ENCODE measurements at places on chromosomes 3 and 15.

DNA sequence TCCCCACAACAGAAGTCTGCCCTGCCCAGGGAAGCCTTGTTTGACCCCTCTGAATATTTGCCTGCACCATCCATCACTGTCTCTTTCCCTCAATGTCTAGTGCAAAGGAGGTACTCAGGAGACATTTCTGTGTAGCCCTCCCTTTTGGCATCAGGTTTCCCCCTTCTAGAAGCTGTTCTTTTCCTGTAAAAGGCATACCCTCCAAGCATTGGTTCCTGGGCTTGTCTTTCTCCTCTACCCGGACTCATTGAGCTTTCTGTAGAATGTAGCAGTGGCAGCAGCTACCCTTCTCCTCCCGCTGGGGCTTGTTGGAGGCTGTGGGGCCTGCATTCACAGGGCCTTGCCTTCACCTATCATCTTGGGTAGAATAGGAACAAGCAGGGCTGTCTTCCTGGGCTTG lies 63.5 kb downstream of the CTDSPL start:
- no peak for DNase-seq

- peak; percentile 10 for DNase-seq
Observed at GRCh38 chr15:75307778-75308390, 25.2 kb downstream of the GOLGA6D start.

DNA sequence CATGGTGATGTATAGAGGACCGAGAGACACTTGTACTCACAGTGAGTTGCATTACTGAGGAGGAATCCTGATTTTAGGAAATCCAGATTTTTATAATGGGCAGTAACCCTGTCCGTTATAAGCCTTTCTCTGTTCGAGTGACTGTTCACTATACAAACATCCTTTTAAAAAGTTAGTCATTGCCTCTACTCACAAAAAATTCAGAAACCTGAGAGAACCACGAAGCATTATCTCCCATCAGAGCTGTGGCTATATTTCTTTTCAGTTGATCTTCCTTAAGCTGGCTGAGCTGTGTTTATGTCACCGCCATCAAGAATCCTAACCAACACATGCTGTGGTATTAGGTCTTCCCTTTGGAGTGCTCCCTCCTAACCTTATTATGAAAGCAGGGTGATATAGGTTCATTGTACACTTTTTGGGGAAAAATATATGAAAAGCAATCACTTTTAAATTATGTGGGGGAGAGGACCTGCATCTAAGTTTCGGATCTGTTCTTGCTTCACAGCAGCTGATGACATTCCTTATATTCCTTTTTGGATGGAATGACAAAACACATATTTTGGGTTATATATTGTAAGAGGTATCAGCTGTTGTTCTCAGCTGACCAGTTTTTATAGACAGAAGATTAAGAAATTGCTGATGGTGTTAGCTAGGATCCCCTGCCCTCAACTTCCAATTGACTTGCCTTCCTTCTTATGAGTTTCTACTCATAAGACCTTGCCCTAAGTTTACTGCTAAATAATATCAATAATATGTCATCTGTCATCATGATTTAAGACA lies 465.9 kb upstream of the RASGRP1 start:
- no peak for DNase-seq

GRCh38 chr3:99319450-99319849 lies 318.9 kb upstream of the COL8A1 start:
- DNase-seq = no peak

DNA sequence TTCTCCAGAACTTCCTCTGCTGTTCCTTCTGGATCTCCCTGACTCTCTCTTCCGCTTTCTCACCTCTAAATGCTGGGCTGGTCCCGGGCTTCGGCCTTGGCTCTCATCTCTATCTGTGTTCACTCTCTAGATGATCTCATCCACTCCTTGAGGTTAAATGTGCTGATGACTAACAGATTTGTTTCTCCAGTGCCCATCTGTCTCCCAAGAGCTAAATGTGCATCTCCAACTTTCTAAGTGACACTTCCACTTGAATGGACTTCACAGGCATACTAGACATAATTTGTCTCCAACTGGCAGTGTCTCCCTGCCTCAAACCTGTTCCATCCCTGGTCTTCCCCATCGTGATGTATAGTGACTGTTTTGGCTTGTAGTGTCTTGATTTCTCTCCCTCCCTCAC lies 95.3 kb downstream of the ITPR1 start:
- peak; percentile 81 for DNase-seq

DNA sequence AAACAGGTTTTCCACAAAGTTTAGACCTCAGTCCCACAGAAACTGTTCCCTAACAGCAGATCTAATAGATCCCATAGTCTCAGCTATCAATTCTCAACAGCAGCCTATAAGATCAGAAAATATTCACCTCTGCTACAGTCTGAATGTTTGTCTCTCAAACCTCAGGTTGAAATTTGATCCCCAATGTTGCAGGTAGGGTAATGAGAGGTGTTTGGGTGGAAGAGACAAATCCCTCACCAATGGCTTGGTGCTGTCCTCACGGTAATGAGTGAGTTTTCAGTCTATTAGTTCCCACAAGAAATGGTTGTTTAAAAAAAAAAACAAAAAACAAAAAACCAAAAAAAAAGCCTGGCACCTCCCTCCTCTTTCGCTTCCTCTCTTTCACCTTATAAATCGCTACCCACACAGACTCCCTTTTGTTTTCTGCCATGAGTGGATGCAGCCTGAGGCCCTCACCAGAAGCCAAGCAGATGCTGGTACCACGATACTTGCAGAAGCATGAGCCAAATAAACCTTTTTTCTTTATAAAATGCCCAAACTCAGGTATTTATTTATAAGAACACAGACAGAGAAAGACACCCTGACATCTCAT lies 14.2 kb downstream of the ZNF280D start:
- DNase-seq = no peak

- DNase-seq = no peak
Observed at GRCh38 chr3:3635109-3635508, 164.1 kb upstream of the LRRN1 start.

DNA sequence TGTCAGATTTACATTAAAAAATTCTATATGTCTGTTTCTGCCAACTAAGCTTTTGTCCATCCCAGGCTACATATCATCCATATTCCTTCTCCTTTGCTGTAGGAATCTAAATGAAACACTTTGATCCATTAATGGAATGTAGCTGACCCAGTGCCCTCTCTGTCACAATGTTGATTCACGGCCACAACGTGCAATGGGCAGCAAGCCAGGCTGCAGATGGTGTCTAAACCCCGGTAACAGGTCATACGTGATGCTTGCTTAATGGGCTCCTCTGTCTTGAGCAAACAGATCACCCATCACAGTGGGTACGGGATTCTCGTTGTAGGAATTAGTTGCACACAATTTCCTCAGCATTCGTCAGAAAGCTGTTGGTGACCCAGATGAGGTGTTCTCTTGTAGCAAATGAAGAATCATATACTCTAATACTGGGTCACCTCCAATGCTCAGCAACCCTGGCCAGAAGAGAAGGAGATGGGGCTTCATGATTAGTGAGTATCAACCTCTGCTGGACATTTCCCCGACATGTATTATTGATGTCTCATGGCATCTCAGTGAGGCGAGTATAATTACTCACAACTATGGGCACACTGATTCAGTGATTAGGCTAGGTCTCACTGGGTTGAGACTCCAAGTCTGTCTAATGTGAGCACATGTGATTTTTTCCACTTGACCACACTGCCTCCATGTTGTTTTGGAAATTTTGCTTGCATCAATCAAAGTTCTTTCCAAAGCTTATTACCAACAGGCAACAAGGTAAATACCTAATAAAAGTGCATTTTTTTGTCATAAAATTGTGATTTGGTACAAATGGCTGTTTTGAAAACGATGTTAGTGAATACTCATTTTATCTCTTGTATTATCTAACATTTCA lies 12.9 kb upstream of the DCBLD2 start:
- no peak for DNase-seq

- no peak for DNase-seq
Observed at GRCh38 chr3:37997791-37998370, 7.3 kb downstream of the VILL start.

DNA sequence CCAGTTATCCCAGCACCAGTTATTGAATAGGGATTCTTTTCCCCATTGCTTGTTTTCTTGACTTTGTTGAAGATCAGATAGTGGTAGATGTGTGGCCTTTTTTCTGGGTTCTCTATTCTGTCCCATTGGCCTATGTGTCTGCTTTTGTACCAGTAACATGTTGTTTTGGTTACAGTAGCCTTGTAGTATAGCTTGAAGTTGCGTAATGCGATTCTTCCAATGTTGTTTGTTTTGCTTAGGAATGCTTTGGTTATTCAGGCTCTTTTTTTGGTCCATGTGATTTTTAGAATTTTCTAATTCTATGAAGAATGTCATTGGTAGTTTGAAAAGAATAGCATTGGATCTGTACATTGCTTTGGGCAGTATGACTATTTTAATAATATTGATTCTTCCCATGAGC lies 94.3 kb upstream of the CHMP2B start:
- DNase-seq = no peak

- no peak for DNase-seq
Observed at GRCh38 chr15:74431116-74431515, 2.6 kb downstream of the SEMA7A start.

- DNase-seq = peak; percentile 14
Observed at GRCh38 chr3:160163229-160163878, 61.9 kb upstream of the C3orf80 start.

DNA sequence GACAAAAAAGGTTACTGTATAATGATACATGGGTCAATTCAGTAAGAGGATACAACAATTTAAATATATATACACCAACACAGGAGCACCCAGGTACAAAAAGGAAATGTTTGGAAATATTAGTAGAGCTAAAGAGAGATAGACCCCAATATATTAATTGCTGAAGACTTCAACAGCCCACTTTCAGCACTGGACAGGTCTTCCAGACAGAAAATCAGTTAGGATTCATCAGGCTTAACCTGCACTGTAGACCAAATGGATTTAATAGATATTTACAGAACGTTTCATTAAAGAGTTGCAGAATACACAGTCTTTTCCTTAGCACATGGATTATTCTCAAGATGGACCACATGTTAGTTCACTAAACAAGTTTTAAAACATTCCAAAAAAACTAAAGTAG lies 845.9 kb upstream of the GBE1 start:
- DNase-seq = no peak

- no peak for DNase-seq
Observed at GRCh38 chr3:65867463-65868210, 171.1 kb downstream of the MAGI1 start.

- no peak for DNase-seq
Observed at GRCh38 chr3:62421207-62421606, 47.9 kb upstream of the FEZF2 start.

GRCh38 chr15:72174551-72175165 lies 22.9 kb downstream of the GRAMD2A start:
- no peak for DNase-seq

- peak; percentile 96 for DNase-seq
Observed at GRCh38 chr3:47266709-47267489, 15.7 kb downstream of the KIF9 start.

DNA sequence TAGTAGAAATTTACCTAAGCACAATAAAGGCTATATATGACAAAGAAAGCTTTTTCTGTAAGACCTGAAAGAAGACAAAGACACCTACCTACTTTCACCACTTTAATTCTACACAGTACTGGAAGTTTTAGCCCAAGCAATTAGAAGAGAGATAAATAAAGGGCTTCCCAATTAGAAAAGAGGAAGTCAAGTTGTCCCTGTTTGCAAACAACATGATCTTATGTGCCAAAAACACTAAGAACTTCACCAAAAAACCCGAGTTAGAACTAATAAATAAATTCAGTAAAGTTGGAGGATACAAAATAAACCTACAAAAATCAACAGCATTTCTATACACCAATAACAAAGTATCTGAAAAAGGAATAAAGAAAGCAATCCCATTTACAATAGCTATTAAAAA lies 190.9 kb downstream of the NR2F2 start:
- DNase-seq = peak; percentile 4

DNA sequence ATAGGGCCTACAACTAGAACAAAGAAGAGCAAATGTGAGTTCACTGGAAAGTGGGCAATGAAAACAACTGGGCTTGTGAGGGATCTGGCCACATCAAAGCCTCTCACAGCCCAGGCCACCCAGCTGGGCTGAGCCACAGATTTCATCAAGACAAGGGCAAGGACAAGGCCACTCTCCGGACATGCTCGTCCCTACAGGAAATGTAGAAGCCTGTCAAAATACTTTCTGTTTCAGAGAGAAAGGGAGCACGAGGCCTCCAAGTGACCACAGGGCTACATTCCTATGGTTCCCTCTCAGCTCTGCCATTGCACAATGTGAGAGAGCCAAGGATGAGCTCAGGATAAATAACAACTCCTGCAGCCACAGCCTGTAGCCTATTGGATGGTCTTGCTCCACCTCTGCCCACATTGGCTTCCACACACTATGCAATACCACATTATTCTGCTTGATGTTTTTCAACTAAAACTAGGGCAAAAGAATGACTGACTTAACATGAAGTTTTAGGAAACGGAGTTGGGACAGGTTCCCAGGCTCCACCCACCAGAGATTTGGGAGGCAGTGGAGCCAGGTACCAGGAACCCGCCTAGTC lies 12.1 kb downstream of the TBC1D2B start:
- peak; percentile 99 for DNase-seq

DNA sequence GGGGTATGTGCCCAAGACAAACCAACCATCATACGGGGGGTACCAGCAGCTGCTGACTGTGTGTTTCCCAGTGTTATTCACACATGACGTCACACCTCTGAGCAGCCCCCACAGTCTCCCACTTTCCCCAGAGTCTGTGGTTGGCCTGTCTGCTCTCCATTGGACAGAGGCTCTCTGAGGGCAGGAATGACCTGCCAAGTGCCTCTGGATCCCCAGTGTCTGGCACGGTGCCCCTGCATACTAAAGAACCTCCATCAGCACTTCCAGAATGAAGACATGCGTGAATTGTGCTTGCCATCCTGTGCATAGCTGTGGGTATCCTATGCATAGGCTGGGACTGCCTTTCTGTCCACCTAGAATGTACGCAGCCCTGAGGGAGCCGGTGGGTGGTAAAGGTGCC lies 3.5 kb upstream of the CCDC9B start:
- DNase-seq = no peak

- no peak for DNase-seq
Observed at GRCh38 chr15:40331637-40332036, 8.1 kb downstream of the INAFM2 start.

- no peak for DNase-seq
Observed at GRCh38 chr3:5348229-5348902, 160.9 kb downstream of the EDEM1 start.

GRCh38 chr15:66951531-66952320 lies 113.7 kb upstream of the SMAD3 start:
- DNase-seq = peak; percentile 57

GRCh38 chr15:89052474-89052873 lies 35.8 kb upstream of the ABHD2 start:
- DNase-seq = peak; percentile 95

- DNase-seq = no peak
Observed at GRCh38 chr15:48557335-48557734, 88.2 kb downstream of the FBN1 start.
